ENCODE measurements at places on chromosomes 6 and 20.

- DNase-seq = no peak
These were observed 7.3 kb upstream of the BPIFB3 start for GRCh38 chr20:33046412-33046811.

DNA sequence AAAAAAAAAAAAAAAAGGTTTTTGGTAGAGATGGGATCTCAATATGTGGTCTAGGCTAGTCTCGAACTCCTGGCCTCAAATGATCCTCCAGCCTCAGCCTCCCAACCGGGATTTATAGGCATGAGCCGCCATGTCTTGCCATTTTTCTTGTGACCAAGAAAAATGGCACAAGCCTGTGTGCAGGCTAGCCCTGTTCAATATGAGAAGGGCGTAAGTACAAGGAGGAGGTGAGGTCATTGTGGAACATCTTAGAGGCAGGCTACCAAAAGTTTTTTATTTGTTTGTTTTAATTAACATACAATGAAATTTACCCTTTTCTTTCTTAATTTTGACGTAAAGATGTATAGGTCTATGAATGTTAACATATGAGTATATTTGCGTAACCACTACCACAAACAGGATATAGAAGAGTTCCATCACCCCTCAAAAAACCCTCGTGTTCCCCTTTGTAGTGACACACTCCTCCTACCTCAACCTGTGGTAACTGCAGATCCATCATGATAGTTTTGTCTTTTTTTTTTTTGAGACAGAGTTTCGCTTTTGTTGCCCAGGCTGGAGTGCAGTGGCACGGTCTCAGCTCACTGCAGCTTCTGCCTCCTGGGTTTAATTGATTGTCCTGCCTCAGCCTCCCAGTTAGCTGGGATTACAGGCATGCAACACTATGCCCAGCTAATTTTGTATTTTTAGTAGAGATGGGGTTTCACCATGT is 28.3 kb upstream of the KIF3B start:
- no peak for DNase-seq

DNA sequence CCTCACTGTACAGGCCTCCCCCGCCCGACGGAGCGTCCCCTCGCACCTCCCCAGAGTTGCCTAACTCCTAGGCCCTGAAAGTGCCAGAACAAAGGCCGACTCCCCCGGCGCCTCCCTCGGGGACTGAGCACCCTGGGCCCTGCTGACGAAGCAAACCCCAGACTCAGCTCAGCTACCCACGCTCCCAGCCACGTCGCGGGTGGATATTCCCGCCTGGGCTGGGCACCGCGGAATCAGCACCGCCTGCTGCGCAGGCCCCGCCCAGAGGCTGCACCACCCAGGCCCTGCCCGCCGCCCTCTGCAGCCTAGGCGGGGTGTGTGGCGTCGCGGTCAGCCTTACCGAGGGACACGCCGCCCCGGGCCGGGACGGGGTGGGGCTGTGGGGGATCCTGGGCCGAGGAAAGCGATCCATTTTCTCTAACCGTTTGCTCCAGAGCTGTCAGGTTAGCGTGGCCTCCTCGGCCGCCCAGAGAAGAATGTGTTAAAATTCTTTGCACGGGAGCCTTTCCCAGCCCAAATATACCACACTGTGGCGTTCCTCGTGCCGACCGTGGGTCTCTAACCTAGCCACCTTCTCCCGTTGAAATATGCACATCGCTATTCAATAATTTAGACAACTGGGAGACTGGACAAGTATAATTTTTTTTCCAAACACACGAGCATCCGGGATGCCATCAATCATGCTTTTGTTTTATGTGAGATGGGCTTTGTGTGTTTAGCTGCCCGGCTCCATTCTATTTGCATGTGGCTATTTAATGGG is 31.4 kb downstream of the TFAP2A start:
- DNase-seq = no peak

GRCh38 chr6:86192123-86192522 is 549.4 kb upstream of the SYNCRIP start:
- DNase-seq = no peak

DNA sequence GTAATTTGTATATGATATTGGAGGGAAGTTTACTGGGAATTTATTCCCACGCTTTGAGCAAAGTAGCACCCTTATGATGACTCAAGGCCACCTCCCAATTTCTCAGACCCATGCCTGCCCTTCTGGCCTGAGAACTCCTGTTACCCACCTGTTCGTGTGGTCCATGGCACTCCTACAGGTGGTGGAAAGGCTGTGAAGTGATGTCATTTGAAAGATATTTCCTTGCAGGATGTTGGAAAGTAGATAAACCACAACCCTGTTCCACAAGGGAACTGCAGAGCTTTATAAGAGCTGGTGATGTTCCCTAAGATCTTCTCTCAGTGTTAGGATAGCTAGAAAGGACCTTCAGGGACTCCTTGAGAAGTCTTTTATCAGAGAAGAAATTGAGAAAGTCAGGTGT is 70.5 kb downstream of the ADGRG6 start:
- DNase-seq = no peak

GRCh38 chr20:41540459-41540858 is 77.7 kb downstream of the CHD6 start:
- no peak for DNase-seq

- no peak for DNase-seq
These were observed 88.3 kb upstream of the COL21A1 start for GRCh38 chr6:56335726-56336125.

DNA sequence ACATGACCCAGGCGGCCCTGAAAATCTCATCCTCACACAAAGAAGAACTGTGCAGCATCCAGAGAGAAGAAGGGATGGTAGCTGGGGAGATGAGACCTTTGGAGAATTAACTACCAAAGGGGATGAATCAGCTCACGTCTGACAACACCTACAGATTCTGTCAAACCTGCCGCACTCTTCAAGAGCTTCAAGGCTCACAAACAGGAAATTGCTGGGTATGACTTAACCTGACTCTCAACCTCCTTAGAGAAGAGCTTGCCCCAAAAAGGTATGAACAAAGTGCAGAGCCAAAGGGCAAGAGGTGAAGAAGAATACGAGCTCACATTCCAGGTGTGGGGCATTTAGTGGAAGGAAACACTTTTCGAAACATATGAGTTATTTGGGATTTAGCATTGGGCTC is 139.8 kb downstream of the BACH2 start:
- no peak for DNase-seq

DNA sequence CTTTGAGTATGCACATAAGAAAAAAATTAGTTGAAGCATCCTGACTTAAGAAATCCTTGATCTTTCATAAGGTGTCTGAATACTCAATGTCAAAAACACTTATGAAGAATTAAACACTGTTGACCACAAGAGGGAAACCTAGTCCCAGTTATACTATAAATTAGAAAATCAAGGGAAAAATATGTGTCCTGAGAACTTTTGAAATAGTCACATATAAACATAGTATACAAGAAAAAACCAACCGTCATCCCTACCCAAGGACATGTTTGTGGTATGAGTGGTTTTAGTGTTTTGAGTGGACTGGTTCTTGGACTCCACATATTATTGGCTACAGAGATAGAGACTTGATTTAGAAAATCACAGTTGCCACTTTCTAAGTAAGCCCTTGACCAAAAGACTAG is 7.6 kb upstream of the HLA-DRA start:
- DNase-seq = peak; percentile 60

- no peak for DNase-seq
These were observed 59.4 kb upstream of the CCDC167 start for GRCh38 chr6:37559050-37559449.

DNA sequence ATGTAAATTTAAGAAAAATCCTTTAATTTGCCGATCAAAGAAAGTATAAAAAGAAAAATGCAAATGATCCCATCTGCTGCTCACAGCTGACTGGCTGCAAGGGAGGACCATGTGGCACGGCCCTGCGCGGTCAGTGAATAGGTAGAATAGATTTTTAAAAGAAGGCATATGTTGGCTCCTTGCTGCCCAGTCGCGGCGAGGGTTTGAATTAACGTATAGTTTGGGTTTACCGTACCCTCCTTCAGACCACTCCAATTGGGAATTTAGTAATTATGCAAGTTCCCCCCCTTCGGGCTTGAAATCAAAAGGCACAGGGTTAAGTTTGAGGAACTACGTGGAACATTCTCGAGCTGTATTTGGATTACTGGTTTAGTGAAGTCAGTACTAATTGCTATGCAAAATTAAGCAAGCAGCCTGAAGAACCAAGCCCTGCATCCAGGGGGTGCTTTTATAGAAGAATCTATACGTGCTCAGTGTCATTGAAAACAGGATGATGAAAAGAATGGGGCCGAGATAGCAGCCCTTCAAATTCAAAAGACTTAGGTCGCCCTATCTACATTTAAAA is 1.1 kb upstream of the BEND3 start:
- DNase-seq = peak; percentile 27

GRCh38 chr20:63544241-63544957 is 3.1 kb downstream of the SRMS start:
- no peak for DNase-seq

DNA sequence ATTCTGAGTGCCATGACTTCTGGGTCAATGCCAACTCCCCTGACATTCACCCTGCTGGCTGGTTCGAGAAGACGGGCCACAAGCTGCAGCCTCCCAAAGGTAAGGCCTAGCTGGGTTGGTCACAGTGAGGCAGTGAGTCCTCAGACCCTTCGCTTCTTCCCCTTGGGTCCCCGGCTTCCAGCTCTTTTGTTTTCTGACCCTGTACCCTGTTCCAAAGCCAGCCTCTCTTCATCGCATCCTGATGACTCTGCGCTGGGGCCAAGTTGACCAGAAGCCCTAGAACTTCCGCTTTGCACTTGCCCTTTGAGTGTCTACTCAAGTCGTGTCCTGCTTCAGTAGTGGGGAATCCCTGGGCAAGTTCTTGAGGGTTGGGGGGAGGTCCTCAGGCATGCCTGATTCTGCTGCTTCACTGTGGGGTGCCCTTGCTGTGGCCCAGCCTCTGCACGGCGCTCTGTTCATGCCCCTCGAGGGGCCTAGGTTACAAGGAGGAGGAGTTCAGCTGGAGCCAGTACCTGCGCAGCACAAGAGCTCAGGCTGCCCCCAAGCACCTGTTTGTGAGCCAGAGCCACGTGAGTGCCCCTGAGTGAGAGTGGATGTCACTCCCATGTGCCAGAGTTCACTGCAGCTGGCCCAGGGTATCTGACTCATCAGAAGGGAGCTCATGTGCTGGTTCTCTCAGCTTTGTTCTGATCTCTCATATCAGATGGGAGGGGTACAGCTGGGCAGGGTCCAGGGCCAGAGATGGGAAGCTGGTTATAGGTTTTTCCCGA is 23.0 kb downstream of the L3MBTL1 start:
- DNase-seq = peak; percentile 20

Data from pons (tissue), 1 donor.